ENCODE measurements at places on chromosomes 6 and 20.

DNA sequence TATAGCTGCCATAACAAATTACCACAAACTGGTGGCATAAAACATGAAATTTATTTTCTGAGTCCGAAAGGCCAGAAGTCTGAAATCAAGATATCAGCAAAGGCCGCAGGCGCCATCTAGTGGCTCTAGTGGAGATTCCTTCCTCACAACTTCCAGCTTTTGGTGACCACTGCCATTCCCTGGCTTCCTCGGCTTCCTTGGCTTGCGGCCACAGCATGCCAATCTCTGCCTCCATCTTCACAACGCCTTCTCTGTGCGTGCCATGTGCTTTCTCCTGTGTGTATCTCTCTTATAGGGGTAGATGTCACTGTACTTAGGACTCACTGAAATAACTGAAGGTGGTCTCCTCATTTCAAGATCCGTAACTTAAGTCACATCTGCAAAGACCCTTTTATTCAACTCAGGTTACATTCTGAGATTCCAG lies 5.4 kb upstream of the PLAGL1 start:
- DNase-seq = peak; percentile 42

DNA sequence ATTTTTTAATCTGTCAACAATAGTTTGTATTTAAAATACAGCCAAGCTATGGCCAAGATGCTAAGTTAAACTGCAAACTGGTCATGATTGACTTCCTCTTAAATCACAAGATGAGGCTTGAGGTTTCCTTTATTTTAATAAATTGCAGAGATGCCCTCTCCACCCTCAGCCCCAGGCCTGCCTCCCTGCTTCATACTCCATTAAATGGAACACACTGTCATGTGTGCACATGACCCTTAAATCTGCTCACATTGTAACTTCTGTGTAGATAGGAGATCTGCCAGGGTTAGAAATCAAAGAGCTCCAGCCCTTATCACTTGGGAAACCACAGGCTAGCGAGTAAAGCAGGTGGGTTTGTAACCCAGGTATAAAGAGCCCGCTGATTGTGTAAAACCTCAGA lies 20.8 kb downstream of the DUSP22 start:
- no peak for DNase-seq

DNA sequence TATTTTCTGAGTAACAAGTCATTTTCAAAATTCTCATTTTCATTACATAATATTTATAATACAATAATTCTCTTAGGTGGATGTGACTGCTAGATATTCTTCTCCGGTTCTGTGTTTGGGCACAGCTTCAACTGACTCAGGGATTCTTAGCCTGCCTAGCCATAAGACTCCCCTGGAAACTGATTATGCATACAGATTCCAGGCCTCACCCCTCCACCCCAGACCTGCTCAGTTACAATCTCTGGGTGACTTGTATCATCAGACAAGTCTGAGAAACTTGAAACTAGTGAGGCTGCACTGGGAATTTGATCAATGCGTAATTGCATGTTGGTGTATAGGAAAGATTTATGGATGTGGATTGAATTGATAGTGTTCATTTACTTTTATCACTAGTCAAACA lies 25.4 kb downstream of the FLRT3 start:
- no peak for DNase-seq

DNA sequence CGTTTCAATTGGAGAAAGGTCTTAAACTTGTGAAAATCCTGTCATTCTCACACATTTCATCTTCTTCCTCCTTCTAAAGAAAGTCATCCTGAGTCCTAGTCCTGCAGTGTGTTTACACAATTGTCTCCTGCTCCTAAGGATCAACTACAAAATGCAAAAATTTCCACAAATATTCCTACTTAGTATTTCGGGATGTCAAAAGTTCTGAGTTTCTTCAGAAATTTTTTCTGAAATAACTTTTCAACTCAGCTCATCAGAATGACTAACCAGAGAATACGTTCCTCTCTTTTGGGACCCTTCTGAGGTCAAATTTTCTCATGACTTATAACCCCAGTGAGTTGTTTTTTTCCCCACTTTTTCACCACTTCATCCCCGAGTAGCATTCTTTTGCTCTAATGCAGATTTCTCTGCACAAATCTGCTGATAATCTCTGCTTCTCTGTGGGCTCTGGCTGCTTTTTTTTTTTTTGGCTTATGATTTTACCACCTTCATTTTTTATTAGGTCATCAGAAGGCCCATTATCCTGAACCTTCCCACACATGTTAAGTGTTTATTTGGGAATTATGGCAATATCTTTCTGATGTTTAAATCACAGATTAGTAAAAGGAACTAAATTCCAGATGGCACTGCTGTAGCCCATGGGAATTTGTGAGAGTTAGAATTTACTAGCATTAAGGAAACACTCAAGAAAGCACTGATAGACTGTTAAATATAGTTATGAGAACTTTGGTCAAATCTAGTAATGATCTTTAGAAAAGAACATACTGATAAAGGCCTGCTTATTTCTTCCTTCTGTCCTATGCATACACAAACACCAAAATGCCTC lies 41.4 kb downstream of the MAP3K5 start:
- no peak for DNase-seq

GRCh38 chr20:53579581-53580375 lies 13.9 kb downstream of the ZNF217 start:
- no peak for DNase-seq

GRCh38 chr6:89763550-89763949 lies 56.0 kb downstream of the MDN1 start:
- no peak for DNase-seq

DNA sequence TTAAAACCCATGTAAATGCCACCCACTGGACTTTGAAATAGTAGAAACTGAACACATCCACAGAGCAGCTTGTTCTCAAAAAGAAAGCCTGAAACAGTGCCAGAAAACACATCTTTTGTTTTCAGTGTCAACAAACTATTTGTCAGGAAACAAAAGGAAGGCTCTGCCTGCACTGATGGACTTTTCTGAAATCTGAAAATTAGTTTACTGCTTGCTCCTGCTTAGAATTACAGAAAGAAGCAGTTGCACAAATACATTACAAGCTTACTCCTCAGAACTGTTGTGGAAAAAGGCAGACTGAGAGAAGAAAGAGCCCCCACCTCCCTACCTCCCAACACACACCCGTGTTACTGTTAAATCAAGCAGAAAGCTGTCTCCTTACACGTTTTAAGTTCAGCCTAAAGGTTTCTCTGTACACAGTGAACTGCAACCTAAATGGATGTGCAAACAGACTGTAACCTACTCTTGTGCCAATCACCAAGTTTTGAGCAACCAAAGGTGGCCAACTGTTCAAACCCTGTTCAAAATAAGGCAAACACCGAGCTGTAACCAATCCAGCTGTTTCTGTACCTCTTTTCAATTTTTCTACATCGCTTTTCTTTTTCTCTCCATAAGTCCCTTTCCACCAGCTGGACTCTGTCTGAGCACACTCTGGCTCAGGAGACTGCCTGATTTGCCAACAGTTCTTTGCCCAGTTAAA lies 43.7 kb downstream of the FRK start:
- DNase-seq = no peak

DNA sequence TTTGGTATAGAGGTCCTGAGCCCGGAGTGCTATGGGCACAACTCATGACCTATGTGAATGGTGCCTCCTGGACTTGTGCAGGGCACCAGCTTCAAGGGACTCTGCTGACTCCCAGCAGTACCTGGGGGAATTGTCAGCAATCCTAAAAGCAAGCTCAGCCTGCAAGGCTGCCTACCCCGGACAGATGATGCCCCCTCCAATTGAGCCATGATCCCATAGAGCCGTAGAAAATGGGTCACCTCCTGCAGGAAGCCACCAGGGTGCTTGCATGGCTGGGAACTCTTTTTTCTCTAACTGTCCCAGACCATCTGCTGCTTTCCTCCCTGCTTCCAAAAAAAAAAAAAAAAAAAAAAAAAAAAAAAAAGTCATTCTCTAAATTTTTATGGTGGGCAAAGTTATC lies 12.9 kb upstream of the PRND start:
- no peak for DNase-seq

- no peak for DNase-seq
Measured at GRCh38 chr20:47784599-47785310, 526 bp downstream of the SULF2 start.

DNA sequence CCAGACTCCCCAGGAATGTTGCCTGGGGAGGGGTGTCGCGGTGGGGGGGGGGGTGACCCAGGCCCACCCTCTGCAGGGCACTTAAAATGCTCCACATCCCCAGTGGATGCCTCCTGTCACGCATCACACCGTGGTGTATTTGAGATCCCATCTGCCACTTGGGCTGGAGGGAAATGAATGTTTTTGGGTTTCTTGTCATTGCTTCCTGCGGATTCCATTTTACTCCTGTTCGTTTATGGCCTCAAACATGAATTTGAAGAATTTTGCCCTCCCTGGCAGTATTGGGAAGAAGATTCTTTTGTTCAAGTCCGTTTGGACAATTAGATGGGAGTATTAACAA lies 544 bp upstream of the KHDC1 start:
- no peak for DNase-seq

DNA sequence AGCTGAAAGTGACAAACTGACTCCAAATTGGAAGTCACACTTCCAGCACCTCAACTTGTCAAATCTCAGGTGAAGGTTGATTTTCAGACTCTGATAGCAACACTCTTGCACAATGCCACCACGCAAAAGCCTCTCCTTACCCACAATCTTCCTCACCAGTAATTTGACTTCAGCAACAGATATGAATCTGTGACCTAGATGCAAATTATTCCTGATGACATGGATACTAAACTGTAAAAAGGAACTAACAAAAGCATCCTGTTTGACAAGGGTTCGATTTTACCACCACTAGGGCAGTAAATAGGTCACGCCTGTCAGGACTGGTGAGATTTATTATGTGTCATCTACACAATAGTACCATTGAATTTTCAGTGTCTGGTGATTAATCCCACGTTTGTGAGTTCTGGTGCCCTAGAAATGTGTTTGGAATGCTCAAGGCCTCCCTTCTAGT lies 134.4 kb upstream of the COL21A1 start:
- DNase-seq = no peak

GRCh38 chr6:157002774-157003173 lies 225.6 kb downstream of the ARID1B start:
- no peak for DNase-seq

DNA sequence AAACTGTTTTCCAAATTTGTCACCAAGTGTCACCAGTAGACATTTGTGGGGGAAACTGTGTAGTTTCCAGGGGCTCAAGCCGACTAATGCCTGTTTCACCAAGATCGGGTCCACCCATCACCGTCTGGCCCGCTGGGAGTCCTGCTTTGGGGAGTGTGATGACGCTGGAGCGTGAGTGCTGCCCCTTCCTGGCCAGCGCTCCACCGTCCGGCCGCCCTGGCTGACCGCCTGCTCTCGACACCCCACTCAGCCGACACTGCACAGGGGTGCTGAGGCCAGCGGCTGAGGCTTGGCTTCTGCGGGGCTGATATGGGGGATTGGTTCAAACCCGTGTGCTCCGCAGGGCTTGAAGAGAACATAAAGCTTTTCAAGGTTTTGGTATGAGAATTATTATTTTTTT lies 160.1 kb downstream of the SMOC2 start:
- DNase-seq = no peak

- DNase-seq = no peak
Measured at GRCh38 chr6:104940238-104940892, 16.5 kb upstream of the LIN28B start.

DNA sequence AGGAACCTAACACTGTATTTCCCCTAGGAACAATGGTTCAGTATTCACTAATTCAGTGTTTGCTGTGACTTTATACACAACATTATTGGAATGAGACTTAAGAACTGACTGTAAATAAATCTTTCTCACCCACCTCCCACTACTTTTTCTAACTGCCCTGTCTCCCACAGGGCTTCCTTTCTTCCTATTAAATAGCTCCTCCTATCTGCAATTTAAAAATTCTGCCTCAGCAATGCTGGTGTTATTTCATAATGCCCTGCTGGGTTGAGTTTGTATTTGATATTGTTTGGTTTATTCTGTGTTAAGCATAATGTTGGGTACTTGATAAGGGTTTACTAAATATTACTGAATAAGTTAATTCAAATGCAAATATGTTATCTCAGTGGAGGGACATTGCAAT lies 573.1 kb upstream of the RNF217 start:
- no peak for DNase-seq

DNA sequence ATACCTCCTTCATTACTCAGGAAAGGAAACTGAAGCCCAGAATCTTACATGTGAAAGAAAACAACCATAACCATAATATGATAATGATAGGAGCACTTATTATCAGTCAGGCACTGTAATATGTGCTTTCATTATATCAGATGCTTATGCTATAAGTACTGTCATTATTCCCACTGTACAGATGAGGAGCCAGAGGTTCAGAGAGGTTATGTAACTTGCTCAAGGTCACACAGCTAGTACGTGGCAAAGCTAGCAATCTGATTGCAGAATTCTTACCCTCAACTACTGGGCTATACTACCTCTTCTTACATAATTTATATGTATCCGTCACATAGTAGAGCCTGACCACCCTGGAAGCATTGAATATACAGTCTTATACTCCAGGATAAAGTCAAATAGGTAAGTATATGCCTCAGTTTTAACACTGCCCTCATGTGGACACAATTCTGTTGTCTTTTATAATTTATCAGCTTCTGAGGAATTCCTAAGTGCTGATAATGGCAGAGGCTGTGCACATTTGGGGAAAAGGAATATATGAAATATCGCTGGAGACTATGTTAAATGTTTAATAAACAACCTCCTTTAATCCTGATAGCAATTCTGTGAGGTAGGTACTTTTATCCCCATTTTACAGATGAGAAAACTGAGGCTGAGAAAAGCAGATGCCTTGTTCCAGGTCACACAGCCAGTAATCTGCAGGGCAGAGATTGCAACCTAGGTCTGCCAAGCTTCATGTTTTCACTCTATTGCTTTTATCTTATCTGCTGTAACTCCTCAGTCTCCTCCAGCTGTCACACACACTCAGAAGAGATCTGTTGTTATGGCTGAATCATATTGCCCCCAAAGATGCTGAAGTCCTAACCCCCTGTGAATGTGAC lies 13.4 kb downstream of the BCAS1 start:
- DNase-seq = no peak

- no peak for DNase-seq
Measured at GRCh38 chr20:56628015-56628872, 862 bp upstream of the TFAP2C start.

- no peak for DNase-seq
Measured at GRCh38 chr6:111680015-111680712, 74.5 kb upstream of the TRAF3IP2 start.

DNA sequence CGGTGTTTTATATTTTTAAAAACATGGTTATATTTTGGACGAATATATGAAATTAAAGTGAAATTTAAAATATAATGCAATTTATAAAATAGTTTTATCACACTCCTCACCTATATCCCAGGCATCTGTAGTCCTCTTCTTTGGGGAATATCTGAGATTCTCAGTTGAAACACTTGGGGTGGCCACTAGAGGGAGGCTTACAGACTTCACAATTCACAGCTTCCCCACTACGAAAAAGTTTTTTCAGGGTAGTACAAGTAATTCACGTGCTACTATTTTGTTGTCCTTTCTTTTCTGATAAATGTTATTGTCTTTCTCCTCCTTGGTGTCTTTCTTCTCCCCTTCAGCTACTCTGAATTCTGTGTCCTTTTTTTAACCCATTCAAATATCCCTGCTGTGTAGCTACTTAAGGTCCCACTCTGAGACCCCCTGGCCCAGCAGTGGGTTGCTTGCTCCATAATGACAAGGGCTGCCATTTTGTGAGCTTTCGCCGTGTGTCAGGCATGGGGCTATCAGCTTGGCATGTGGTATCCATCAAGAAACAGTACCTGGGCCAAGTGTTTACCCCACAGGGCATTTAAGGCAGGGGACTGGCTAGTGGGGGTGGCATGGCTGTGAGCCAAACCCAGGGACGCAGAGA lies 43.6 kb upstream of the PHACTR3 start:
- no peak for DNase-seq
